Hypothalamus (tissue), 51 donors: ENCODE measurements at places on chromosomes 6 and 20.

DNA sequence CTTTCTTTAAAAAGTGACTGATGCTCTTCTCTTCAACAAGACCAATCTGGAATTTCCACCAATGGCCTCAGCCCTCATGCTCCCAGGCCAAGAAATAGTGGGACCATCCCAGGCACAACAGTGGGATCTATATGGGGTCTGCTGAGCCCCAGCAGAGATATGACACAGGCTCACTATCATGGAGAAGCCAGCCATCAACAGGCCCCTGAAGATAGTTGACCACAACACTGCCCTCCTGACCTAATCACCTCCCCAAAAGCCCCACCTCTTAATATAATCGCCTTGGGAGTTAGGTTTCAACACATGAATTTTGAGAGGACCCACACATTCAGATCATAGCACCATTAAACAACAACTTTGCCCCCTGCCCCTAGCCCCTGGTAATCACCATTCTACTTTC lies 16.8 kb upstream of the MCM3 start:
- no peak for DNase-seq

- no peak for DNase-seq
Measured at GRCh38 chr6:120410586-120410985, 923.7 kb downstream of the TBC1D32 start.

GRCh38 chr20:1803061-1803931 lies 91.9 kb upstream of the SIRPA start:
- peak; percentile 58 for DNase-seq

DNA sequence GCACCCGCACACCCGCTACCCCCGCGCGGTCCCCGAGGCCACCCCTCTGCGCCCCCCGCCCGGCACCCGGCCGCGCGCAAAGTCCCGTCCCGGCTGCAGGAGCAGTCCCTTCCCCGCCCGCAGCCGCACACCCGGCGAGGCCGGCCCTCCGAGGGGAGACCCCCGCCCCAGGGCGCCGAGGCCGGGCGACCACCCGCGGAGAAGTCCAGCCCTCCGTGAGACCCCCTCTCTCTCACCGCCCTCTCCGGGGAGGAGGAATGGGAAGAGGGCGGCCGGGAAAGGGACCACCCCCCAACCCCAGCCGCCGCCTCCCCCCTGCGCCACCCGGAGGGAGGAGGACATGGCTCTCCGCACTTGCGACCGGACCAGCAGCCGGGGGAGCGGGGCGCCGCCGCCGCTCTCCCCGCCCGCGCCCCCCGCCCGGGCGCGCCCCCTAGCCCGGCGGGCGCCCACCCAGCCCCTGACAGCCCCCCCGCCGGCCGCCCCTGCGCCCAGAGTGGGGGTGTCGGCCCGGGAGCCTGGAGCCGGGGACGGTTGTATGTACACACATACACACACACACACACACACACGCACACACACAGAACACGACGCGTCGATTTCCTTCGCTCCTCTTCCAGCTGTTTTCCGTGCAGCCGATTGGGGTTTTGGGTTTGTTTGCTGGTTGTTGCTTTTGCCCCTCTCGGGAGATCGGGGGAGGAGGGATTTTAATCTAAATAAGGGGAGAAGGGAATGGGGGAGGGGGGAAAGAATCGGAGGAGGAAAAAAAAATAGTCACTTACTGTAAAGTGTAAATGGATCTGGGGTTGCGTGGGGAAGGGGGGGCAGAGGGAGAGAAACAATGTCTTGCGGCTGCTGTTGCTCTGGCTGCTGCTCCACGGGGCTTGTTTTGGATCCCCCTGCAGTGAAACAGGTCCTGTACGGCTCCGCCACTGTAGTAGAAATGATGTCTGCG lies at the start of gene ATXN1:
Gene ATXN1, minus strand, starts transcription at position 945 of the 955 bp plus-strand sequence.
- DNase-seq = peak; percentile 42

GRCh38 chr20:46688151-46689081 lies 828 bp downstream of the TP53RK start:
- no peak for DNase-seq

GRCh38 chr6:39003072-39003471 lies 45.5 kb upstream of the GLP1R start:
- DNase-seq = no peak

DNA sequence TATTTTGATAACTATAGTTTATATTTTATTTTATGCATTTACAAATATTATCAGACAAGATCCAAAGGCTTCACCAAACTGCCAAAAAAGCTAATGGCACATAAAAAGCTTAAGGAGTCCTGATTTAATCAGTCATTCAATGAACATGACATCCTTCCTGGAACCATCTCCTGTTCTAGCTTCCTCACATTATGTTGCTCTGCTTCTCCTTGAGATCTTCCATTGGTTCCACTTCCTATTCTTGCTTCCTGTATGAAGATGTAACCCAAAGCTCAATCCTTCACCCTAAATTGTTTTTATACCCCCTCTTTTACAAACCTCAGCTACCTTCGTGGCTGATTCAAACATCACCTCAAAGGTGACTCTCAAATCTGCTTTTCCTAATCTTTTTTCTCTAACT lies 4.5 kb upstream of the BRD2 start:
- no peak for DNase-seq

DNA sequence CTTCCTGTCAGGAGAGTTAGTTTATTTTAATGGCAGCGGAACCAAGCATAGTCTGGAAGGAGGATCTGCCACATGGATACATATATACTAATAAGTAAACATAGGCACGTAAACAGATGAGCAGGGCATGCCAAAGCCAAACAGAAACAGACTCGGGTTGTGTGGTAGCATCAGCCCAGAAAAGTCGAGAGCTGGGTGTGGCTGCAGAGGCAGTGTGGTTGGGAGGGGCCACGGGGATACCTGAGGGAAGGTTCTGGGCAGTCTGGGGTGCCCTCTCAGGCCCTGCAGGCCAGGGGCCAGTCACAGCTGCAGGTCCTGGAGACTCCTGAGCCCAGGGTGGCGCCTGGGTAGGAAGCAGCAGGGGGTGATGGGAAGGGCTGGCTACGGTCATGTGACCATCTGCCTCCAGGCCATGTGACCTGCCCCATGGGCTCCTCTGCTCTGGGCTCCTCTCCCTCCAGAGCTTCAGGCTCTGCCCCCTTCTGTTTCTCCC lies 42.8 kb upstream of the MRPS10 start:
- no peak for DNase-seq

DNA sequence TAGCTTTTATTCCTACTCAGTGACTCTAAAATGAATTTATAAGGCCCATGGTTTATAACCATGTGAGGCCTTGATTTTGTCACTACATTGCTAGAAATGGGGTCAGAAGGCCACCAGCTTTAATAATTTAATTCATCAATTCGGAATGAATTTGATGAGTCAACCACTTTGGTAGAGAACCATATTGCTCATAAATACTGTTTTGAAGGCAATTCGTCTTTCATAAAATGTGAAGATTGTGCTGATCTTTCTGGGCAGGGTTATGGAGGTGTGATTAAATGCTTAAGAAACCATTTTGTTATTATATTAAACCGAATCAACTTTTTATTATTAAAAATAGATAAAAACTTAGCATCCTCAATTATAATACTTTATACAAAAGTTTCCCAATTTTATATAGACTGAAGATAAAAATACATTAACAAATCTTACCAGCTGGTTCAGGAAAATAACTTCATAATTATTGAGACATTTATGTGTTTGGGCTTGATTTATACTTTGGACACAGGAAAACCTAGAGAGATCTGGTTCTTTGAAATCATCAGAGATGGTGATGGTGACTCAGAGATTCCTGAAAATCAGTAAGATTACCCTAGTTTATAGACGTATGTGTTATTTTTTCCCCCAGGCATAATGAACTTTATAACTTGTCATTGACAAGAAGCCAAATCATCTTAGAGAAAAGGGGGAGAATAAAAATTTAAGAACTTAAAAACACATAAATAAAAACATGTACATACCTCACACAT lies 10.6 kb downstream of the HCRTR2 start:
- no peak for DNase-seq

GRCh38 chr6:61909486-61909885 lies 376.5 kb downstream of the KHDRBS2 start:
- no peak for DNase-seq

DNA sequence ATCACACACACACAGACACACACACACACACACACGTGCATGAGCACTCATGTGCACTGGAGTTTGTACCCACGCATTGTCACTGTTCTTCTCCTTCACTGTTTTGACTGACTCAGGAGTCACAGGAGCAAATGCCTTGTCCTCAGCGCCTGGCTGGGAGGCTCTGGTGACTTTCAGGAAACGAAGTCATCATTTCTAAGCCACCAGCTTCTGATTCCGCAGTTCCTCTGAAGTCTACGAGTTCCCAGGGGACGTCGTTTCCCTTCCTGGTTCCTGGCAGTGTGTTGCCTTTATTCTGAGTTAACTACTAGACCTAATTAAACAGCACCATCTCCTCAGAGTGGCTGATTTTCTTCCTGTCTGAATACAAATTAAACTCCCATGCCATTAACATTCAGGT lies 82.2 kb upstream of the PMEPA1 start:
- no peak for DNase-seq

GRCh38 chr6:44431118-44431725 lies 43.7 kb downstream of the CDC5L start:
- peak; percentile 45 for DNase-seq

- DNase-seq = no peak
Measured at GRCh38 chr6:100088009-100088408, 94.0 kb upstream of the MCHR2 start.

DNA sequence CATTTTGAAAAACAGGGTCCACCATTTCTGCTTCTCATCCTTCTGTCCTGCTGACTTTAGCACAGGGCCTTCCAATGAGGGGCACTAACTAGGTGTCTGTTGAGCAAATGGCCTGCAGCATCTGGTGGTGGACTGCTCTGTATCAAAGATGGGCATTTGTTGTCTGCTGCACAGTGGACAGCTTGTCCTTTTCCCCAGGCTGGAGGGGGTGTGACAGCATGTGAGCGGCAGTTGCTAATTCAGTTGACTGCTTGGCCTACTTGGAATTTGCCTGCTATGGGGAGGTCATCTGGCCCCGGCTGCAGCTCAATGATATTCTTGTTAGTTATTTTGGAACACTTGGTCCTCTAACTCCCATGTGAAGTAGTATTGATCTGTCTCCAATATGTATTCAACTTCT lies 93.7 kb downstream of the SH3BGRL2 start:
- no peak for DNase-seq

DNA sequence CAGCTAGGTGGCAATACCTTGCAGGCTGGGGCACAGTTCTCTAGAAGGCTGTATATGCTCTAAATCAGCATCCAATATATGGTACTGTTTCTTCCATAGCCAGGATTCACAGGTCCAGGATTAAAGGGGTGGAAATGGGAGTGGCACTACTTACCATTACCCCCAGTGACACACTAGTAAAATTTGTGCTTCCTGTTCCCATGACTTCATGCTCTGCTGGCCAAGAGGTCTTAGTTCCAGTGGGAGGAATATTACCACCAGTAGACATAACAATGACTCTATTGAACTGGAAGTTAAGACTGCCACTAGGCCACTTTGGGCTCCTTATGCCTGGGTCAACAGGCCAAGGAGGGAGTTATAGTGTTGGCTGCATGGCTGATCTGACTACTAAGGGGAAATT lies 174.3 kb upstream of the TNFAIP3 start:
- DNase-seq = no peak

DNA sequence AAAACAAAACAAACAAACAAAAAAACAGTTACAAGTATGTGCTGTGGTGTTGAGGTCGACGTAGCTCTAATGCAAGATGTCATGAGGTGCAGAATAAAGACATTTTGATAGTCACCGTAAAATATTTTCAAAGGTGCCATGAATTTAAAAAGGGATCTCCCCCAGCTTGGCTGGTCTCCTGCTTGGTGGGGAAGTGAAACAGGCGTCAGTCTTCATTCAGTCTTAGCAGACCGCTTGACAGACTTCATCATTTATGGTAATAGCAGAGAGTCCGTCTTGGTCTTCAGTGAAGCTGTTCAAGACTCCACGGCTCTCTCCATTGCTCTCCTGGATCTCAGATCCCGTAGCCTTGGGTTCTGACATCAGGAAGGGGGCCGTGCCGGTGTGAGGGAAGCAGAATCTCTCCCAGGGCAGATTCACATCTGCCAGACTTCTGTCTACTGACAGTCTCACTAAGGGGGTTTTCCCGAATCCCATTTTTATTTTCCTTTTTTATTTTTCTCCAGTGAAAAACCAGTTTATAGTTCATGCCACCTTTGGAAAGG lies 1.6 kb downstream of the SLC24A3 start:
- no peak for DNase-seq

DNA sequence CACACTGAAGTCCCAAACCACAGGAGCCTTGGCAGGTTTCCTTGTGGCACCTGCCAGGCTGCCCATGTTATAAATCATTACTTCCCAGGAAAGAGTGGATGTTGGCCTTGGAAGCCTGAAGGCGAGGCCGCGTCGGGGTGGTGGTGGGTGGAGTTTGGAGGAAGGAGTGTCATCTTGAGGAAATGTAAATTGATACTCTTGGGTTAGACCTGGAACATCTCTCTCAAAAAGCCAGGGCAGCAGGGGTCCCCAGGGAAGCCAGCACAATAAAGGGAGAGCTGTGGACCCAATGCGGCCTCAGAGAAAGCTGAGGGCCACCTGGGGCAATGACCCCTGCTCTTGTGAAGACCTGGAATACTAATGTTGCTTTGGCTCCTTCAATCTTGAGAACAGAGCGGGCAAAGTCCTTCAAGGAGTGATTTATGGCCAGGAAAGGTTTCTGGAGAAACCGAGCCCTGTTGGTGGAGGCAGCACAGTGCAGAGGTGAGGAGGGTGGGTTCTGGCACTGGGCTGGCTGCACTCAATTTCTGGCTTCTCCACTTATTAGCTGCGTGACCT lies 26.3 kb upstream of the TRAF3IP2 start:
- no peak for DNase-seq
